Prostate gland (tissue), 2 donors: ENCODE measurements at places on chromosomes 16 and 17.

- no peak overlapping the region for H3K27ac ChIP-seq
- no peaks in the 10 kb centered on the region for H3K27me3 ChIP-seq
- no peak overlapping the region for H3K4me3 ChIP-seq
- no peaks in the 10 kb centered on the region for H3K36me3 ChIP-seq
- peaks cover 20% of the 10 kb centered on the region for H3K4me1 ChIP-seq
Observed at GRCh38 chr16:89413811-89414585, 76.4 kb downstream of the ANKRD11 start.

DNA sequence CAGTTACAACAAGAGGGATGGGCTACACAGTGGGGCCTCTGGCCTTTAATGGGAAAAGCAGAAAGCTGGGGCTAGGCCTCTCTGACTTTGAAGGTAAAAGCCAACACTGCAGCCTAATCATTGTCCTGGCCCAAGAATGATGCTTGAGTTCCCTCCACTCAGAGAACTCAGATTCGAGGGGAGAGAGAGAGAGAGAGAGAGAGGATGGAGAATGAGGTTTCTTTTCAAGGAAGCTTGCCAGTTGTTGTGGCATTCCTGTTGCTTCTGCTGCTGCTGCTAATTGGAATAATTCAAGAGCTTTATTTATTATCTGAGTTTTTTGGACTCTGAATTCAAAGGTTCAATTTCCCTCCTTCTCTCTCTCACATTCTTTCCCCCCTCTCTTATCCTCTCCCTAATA is 144.6 kb upstream of the IRX6 start:
- H3K36me3 ChIP-seq = no peaks in the 10 kb centered on the region
- H3K4me3 ChIP-seq = no peak overlapping the region
- H3K27ac ChIP-seq = no peak overlapping the region
- no peaks in the 10 kb centered on the region for H3K27me3 ChIP-seq
- H3K4me1 ChIP-seq = no peaks in the 10 kb centered on the region
- no peak for DNase-seq

GRCh38 chr16:89519881-89520280 is 11.7 kb downstream of the SPG7 start:
- H3K27me3 ChIP-seq = no peaks in the 10 kb centered on the region
- no peak overlapping the region for H3K27ac ChIP-seq
- no peak overlapping the region for H3K4me3 ChIP-seq
- H3K4me1 ChIP-seq = no peaks in the 10 kb centered on the region

DNA sequence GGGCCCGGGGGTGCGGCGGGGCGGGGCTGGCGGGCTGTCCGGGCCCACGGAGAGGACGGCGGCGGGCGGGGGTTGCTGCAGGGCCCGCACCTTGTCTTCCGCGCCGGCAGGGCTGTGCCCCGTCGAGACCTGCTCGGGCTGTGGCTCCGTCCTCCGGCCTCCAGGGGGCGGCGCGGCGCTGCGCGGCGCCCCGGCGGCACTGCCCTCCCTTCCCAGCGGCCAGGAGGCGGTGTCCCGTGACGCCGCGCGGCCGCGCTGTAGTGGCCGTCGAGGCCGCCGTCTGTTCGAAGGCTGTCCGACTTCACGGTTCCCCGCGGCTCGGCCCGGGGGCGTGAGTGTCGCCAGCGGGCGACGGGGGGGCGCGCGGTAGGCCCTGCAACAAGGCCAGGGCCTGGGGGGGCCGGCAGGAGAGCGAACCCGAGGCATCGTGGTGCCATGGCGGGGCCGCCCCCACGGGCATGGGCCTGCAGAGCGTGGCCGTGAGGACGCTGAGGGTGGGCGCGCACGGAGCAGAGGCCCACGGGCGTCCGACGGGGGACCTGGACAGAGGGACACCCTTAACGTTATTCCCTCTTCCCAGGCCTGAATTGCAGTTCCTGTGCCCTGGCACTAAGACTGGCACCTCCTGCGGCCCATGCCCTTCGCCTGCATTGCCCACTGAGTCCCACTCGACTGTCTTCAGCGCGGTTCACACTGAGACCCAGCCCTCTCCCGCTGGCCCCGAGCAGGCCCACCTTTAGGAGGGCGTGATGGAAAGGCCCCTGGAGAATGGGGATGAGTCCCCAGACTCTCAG is at the start of gene PLEKHG4:
TSS of gene PLEKHG4 (plus strand) at position 237 of the 794 bp plus-strand sequence. CDS start at position 750, 513 bp downstream.
- DNase-seq = peak; percentile 55
- no peaks in the 10 kb centered on the region for H3K27me3 ChIP-seq
- H3K36me3 ChIP-seq = no peaks in the 10 kb centered on the region
- peak within 1 kb of the TSS; percentile 22 for H3K27ac ChIP-seq
- peaks cover 4% of the 10 kb centered on the region for H3K4me1 ChIP-seq
- H3K4me3 ChIP-seq = peak within 1 kb of the TSS; percentile 44

DNA sequence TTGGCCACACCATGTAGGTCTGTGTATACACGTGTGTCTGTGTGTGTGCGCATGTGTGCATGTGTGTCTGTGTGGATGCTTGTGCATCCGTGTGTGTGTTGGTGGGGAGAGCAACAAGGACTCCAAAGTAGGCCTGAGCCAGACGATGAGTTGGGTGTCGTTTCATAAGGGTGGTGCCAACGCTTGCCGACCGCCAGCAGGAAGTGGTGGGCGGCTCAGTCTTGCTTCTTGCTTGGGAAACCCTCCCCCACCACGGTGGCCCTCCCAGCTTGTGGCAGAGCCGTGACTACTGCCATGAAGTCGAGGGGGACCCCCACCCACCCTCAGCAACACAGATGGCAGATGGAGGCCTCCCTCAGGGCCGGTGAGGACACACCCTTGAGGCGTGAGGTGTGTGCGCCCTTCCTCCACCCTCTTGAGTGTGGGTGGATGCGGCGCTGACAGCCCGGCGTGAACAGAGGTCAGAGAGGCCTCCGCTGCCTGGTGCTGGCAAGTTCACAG is 17.5 kb downstream of the SBK1 start:
- no peaks in the 10 kb centered on the region for H3K27me3 ChIP-seq
- no peaks in the 10 kb centered on the region for H3K36me3 ChIP-seq
- no peaks in the 10 kb centered on the region for H3K4me1 ChIP-seq
- H3K4me3 ChIP-seq = no peak overlapping the region
- H3K27ac ChIP-seq = no peak overlapping the region
- no peak for DNase-seq

DNA sequence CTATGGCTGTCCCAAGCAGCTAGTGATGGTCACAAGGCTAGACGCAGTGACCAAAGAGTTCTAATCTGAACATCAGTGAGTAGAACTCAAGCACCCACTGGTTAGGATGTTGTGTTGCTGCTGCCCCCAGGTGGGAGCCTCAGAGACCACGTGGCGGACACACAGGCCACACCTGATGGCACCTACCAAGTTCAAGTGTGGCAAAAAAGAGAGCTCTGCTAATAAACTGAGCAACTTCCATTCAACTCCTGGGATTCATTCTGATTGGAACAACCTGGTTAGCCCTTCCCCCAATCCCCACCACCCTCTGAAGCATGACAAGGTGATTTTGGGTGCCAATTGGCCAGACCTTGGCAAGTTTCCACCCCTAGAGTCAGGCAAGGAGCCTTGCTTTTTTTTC is 3.5 kb upstream of the LCMT1 start:
- no peaks in the 10 kb centered on the region for H3K36me3 ChIP-seq
- H3K27ac ChIP-seq = no peak overlapping the region
- no peak for DNase-seq
- H3K27me3 ChIP-seq = no peaks in the 10 kb centered on the region
- H3K4me3 ChIP-seq = no peak overlapping the region

- DNase-seq = no peak
- H3K27ac ChIP-seq = peak overlapping the region; percentile 65
- no peaks in the 10 kb centered on the region for H3K27me3 ChIP-seq
- H3K36me3 ChIP-seq = no peaks in the 10 kb centered on the region
- H3K4me1 ChIP-seq = peaks cover 25% of the 10 kb centered on the region
Observed at GRCh38 chr16:73016488-73016830, 31.5 kb downstream of the ZFHX3 start.

DNA sequence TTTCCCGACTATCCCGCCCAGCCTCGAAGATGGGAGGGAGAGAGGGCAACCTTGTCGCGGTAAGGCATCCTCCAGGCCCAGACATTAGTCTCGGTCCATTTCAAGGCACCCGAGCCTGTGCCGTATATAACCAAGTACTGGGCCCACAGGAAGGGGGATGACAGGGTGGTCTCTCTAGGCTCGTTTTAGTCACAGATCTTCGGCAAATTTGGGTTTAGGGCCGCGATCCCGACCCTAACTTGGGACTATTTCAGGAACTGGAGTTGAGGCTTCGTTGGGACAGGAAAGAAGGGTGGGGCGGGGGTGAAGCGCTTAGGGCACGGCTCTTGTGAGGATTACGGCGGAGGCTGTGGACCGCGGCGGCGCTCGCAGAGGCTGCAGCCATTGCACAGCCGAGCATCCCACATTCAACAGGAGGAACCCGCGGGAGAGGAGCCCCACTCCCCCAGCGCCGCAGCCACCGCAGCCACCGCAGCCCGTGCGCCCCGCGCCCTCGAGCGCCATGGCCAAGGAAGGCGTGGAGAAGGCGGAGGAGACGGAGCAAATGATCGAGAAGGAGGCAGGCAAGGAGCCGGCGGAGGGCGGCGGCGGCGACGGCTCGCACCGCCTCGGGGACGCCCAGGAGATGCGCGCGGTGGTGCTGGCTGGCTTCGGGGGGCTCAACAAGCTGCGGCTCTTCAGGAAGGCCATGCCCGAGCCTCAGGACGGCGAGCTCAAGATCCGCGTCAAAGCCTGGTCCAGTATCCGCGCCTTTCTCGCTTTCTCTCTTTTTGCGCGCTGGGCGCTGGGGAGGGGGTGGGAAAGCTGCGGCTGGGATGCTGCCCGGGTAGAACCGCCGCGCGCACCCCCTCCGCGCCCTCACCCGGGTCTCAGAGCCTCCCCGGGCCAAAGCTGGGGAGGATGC is at the start of gene VAT1L:
TSS of gene VAT1L (plus strand) at position 384 of the 904 bp plus-strand sequence. CDS start at position 503, 119 bp downstream.
- no peak within 1 kb of the TSS for H3K27ac ChIP-seq
- DNase-seq = no peak
- peak within 1 kb of the TSS; percentile 12 for H3K4me3 ChIP-seq
- peaks cover 9% of the 10 kb centered on the region for H3K4me1 ChIP-seq
- H3K36me3 ChIP-seq = no peaks in the 10 kb centered on the region
- peaks cover 14% of the 10 kb centered on the region for H3K27me3 ChIP-seq

GRCh38 chr16:89973235-89973634 is 24.7 kb downstream of the DEF8 start:
- H3K4me1 ChIP-seq = no peaks in the 10 kb centered on the region
- H3K27me3 ChIP-seq = no peaks in the 10 kb centered on the region
- H3K27ac ChIP-seq = peak overlapping the region; percentile 94
- no peaks in the 10 kb centered on the region for H3K36me3 ChIP-seq

DNA sequence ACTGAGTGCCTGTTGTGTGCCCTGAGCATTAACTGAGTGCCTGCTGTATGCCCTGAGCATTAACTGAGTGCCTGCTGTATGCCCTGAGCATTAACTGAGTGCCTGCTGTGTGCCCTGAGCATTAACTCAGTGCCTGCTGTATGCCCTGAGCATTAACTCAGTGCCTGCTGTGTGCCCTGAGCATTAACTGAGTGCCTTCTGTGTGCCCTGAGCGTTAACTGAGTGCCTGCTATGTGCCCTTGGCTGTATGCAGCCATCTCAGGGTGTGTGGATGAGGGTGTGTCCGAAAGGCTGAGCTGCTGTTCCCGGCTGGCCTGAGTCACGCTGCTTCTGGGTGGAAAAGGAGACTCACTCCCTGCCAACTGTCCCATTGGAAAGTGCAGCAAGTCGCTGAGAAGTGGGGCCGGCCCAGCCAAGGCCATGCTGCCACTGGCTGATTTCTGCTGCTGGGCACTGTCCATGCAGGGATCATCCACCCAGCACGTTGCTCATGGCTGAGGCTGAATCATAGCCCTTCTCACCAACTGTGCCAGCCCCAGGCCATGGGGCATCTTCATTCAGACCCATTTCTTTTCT is 113.8 kb downstream of the OR1D5 start:
- no peaks in the 10 kb centered on the region for H3K36me3 ChIP-seq
- H3K27me3 ChIP-seq = no peaks in the 10 kb centered on the region
- H3K4me1 ChIP-seq = no peaks in the 10 kb centered on the region
- no peak overlapping the region for H3K4me3 ChIP-seq
- no peak for DNase-seq

- H3K27me3 ChIP-seq = no peaks in the 10 kb centered on the region
- no peak overlapping the region for H3K4me3 ChIP-seq
- no peaks in the 10 kb centered on the region for H3K4me1 ChIP-seq
- H3K27ac ChIP-seq = no peak overlapping the region
Observed at GRCh38 chr17:13127921-13128602, 110.2 kb upstream of the ELAC2 start.

- no peaks in the 10 kb centered on the region for H3K27me3 ChIP-seq
- no peak for DNase-seq
- H3K27ac ChIP-seq = no peak overlapping the region
- no peaks in the 10 kb centered on the region for H3K36me3 ChIP-seq
- H3K4me3 ChIP-seq = peak overlapping the region; percentile 12
- H3K4me1 ChIP-seq = no peaks in the 10 kb centered on the region
Observed at GRCh38 chr16:49528060-49528865, 154.7 kb downstream of the C16orf78 start.

DNA sequence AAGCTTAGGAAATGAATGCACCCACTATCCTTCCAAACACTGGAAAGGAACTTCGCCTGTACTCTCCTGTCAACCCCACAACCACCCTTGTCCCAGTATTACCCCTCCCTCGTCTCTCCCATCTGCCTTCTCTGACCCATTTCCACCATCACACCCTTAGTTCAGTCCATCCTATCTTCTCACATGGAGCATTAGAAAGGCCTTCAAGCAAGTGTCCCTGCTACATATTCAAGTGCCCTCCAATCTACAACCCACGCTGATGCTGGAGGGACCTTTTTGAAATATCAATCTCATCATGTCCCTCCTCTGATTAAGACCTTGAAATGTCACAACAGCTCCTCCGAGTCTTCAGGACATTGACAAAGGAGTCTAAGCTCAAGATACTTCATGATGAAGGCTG is 133.8 kb upstream of the CCL2 start:
- no peaks in the 10 kb centered on the region for H3K36me3 ChIP-seq
- no peaks in the 10 kb centered on the region for H3K4me1 ChIP-seq
- H3K4me3 ChIP-seq = no peak overlapping the region
- H3K27me3 ChIP-seq = no peaks in the 10 kb centered on the region
- no peak overlapping the region for H3K27ac ChIP-seq

GRCh38 chr16:50458667-50459495 is 89.3 kb upstream of the NKD1 start:
- H3K4me1 ChIP-seq = no peaks in the 10 kb centered on the region
- H3K36me3 ChIP-seq = no peaks in the 10 kb centered on the region
- H3K27ac ChIP-seq = no peak overlapping the region
- no peak for DNase-seq

DNA sequence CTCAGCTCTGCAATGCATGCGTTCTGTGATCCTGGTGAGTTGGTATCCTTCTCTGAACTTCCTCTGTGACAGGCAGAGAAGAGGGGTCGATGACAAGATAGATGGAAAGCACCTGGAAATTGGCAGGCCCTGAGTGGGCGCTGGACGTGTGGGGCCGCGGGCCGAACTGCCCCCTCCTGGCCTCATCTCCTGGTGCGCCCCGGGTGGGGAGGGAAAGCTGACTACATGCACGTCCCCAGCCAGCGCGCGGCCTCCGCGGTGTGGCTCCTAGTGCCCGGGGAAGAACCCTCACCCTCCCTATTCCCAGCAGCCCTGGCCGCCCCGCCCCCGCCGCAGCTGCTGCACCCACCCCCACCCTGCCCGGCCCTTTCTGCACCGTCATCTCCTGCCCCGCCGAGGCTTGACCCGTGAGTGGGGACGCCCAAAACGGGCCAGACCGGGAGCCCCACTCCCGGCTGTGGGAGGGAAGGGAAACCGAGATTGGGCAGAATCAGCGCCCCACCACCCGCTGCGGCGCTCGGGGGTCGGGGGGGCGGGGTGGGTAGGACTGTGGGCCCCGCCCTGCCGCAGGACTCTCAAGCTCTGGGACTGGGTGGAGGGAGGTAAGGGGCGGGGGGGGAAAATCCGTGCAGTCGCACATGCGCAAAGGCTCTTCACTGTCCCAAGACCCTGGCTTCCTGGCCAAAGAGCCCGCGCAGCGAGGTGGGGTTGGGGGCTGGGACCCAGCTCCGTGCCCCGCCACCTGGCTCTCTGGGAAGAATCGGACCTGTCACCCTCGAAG is at the start of gene NOL3:
TSS of gene NOL3 (plus strand) at position 371 of the 781 bp plus-strand sequence.
- peak; percentile 87 for DNase-seq
- no peaks in the 10 kb centered on the region for H3K27me3 ChIP-seq
- H3K27ac ChIP-seq = peak within 1 kb of the TSS; percentile 96
- no peaks in the 10 kb centered on the region for H3K36me3 ChIP-seq
